ENCODE measurements at places on chromosomes 2 and 18.

DNA sequence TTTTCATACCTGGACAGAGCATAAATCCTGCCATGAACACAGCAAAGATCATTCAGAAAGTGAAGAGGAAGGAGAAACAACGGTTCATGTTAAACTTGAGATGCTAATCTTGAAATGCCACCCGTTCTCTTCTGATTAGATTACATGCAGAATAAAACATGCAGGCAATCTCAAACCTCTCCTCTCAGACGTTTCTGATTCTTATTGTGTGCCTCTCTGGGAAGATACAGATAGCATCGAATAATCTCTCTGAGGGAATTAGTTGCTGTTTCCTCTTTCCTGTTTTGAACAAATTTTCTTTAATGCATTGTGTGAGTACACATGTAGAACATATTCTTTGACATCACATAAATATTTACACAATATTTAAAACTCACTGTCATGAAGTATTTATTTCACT lies 313.4 kb downstream of the PRKCE start:
- no peak for DNase-seq

- peak; percentile 31 for DNase-seq
Observed at GRCh38 chr2:3242747-3243369, 134.8 kb downstream of the EIPR1 start.

DNA sequence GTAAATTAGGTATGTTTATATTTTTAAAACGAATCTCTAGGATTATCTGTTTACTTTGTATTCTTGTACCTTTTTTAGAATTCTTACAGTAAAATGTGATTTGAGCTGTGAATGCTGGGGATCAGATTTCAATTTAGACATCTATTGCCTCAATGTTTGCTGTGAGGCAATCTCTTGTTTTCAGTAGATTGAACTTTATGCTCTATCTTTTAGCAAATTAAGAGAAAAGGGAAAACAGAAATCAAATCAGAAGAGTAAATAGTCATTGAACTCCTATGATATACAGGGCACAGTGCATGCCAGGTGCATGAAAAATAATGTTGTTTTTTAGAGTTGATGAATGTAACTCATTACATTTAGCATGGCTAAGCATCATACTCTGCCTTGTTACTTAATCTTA lies 39.5 kb downstream of the ZC3H6 start:
- no peak for DNase-seq

DNA sequence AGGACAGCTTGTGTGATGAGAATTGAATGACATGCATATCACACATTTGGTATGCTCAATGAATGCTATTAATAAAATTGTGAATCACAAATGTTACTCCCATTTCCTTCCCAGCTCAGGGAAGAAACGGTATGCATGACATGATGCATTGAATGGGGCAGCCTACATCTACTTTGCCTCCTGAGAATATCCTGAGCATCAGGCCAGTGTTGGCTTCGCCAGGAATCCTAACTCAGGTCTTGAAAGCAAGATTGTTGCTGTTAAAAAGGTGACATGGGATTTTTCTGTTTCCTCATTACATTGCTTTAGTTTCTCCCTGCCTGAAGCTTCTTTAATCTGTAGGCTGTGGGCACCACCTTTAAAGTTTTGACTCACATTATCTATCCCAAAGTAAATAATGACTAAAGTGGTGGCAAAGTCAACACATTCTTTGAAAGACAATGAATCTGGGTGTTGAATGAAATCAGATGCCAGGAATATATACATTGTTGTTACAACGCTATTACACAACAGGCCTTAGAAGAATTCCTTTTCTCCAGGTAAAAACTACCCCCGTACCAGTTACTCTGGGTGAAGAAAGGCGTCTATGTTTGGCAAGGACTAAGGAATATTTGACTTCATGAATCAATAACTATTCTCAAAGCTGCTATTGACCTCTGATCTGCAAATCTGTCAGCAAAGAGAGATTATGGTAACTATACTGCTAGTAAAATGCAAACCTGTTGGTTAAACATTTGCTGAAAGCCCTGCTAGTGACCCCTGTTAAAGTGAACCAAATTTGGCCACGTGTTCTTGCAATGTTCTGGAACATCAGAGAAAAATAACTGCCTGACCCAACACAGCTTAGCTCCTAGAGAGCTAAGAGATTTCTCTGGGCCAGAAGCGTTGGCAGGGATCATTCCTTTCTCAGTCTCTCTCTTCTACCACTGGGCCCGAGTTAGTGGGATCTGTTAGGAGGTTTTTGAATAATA lies 30.5 kb upstream of the NEDD4L start:
- peak; percentile 48 for DNase-seq

DNA sequence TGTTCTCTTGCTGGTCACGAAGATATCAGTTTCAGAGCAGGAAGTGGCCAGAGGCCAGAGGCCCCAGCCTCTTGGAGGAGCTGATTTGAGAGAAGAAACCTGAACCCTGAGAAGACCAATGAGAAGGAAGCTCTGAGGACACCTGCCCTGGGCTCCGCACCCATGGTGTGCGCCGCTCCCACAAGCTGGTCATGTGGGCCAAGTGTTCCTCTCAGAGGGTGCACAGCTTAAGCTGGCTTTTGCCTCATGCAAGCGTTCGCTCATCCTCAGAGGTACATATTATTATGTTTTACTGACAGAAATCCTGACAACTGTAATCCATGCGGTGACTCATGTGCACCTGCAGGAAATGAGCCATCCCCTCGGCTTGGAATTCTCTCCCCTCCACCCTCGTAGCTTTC lies 316.1 kb upstream of the MYT1L start:
- peak; percentile 22 for DNase-seq

DNA sequence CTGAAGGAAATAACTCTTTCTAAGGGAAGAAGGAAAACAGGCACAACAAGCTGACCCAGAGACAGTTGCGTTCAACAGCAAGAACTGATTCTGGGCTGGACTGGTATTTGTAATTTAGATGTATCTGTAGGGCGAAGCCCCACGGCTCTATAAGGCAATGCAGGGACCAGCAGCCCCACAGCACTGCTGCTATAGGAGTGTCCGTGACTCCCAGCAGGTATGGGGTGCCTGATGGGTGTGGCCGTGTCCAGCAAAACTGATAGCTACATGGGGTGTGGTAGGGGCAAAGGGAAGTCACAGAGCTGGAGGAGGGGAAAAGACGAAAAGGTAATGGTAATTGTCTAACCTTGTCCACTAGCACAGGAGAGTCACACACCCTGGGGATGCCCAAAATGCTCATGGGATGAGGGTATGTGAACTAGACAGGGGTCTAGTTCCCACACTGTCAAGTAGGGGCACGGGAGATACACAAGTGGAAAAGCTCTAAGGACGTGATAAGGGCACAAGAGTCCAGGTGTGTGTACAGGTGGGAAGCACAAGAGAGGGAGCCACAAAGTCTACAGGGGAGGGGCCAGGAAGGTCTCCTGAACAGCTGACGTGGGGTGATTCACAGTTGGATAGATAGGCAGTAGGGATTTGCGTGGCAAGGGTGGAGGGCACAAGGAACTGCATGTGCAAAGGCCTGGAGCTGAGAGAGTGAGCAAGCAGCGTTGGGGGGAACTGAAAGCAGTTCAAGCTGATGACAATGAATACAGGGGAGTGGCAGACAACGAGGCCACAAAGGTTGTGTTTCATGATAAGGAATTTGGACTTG lies 48.5 kb upstream of the ASPRV1 start:
- no peak for DNase-seq

DNA sequence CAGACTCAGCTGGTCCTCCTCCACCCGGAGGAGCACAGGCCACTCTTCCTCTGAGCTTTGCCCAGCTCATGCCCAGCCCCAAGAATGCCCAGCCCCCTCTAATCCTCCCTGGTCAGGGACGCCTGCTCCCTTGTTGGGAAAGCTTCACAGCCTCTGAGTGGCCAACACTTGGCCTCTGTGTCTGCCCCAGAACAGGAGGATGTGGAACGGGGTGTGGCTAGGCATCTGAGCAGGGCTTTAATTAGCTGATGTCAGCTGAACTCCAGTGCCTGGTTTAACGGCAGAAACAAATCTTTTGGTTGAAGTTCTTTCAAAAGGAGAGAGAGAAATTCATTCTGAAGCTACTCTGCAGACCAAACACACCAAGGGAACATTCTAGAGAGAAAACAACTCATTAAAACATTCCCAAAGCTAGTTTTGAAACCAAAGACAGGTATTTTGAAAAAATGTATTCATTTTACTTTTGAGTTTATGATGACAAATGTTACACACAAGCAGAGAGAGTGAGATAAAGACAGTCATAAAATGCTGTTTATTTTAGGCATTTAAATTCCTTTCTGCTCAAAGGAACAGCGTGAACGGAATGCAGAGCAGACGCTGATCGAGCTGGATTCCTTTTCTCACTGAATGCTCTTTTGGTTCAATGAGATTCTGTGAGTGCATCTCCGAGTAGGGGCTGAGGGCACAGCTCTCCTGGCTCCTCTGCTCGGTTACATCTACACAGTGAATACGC lies 63.8 kb downstream of the RTP5 start:
- no peak for DNase-seq

GRCh38 chr2:146503366-146503765 lies 1341.5 kb upstream of the ACVR2A start:
- no peak for DNase-seq

- DNase-seq = no peak
Observed at GRCh38 chr2:130819226-130819607, 17.5 kb upstream of the ARHGEF4 start.

DNA sequence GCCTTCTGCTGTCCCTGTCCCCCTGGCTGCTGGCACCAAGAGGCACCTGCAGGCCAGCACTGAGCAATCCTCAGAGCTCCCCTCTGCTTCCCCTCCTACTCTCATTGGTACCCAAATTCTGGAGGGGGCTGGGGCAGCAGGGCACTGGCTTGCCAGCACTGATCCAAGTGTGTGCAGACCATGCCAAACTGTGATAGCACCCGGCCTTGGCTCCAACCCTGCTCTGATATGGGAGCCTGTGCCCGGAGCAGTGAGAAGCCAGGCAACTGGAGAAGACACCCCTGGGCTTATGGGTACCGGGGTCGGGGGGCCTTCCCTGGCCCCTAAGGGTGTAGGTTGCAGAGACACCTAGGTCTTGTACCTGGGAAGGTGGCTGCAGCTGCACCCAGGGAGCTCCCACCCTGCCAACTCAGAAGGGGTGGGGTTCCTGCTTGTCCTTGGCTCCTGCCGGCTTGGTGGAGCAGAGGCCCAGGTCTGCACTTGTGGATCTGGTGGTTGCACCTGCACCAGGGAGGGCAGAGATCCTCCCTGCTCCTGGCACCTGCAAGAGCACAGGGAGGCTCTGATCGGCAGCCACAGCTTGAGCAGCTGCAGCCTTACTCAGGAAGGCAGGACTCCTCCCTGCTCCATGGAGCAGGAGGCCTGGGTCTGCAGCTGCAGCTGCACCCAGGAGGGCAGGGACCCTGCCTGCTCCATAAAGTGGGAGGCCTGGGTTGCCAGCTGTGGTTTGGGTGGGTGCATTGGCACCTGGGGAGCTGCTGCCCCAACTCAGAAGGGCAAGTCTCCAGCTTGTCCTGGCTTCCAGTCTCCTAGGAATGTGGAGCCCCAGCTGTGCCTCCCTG lies 96.3 kb downstream of the BCL2L11 start:
- DNase-seq = no peak

- no peak for DNase-seq
Observed at GRCh38 chr2:223829128-223829527, 8.3 kb downstream of the AP1S3 start.

- no peak for DNase-seq
Observed at GRCh38 chr2:122138561-122138960, 383.1 kb downstream of the TSN start.

DNA sequence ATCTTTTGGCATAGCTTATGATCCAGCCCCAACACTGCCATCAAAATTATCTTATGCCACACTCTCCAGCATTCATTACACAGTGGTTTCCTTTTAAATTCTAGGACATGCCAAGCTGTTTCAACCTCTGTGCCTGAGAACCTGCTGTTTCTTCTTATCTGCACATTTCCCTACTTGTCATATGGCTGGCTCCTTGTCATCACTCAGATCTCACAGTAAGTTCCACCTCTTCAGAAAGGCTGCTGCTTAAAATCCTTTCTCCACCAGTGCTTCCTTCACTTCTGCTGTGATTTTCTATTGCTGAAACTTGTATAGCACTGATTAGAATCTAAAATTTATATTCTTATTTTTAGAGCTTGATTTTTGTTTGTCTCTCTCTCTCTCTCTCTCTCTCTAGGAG lies 43.4 kb downstream of the MC4R start:
- DNase-seq = no peak

- no peak for DNase-seq
Observed at GRCh38 chr2:212928681-212929080, 222.7 kb downstream of the IKZF2 start.

DNA sequence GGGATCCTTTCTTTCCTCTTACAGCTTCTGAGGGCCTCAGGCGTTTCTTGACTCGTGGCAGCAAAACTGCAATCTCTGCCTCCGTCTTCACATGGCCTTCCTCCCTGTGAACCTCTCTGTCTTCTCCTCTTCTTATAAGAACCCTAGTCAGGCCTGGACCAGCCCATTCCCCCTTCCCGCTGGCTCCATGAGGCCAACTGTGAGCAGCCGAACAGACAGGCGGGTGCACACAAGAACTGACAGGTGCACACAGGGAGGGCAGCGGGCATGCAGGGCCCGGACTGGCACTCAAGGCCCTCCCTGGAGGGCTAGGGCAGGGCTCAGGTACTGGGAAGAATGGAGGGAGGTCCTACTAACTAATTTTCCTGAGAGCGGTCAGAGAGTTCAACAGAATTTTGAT lies 92.4 kb upstream of the DAPL1 start:
- DNase-seq = no peak

DNA sequence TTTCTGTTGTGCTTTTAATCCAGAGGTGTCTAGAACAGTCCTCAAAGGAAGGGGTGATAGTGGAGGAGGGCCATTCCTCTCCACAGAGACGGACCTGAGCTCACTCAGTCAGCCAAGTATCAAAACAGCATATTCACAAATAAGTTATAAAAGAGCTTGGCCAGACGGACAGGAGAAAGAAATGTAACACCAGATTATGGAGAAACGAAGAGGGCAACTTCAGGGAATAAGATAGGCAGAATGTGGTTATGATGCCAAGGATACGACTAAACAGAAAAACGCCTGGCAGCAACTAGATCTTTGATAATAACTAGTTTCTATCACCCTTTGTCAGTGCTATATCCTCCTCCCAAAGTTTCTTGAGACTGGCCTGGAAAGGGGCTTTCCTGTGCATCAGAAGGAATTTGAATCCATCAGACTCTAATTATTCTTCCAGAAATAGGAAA lies 42.5 kb downstream of the MAP4K3 start:
- no peak for DNase-seq

GRCh38 chr2:30310955-30311354 lies 79.6 kb downstream of the LBH start:
- DNase-seq = no peak

DNA sequence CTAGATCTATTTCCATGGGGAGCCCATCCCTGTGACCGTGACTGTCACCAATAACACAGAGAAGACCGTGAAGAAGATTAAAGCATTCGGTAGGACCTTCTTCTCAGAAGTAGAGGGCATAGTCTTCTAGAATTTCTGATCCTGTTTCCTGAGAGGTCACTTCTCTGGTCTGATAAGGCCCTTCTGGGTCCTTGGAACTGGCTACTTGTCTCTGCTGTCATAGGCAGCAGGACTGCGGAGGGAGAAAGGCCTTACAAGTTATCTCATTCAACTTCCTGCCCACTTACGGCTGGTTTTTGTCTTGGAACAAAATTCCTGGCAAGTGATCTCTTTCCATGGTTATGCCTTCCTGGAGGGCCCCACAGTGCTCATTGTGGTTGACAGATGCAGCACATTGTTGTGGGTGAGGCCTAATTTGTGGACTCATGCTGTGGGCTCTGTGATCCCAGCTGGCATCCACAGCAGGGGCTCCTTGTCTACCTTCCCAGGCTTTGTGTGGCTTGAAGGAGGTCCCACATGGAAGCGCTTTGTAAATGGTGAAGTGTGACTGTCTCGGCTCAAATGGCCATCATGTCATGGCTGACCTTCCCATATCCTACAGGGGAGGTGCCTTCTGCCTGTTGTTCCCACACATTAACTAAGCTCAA lies 22.0 kb downstream of the SAG start:
- no peak for DNase-seq

GRCh38 chr2:24873619-24874018 lies 46.4 kb downstream of the ADCY3 start:
- DNase-seq = no peak
